ENCODE measurements at places on chromosomes 6 and 20.

- DNase-seq, result no peak
- peaks cover 4% of the 10 kb centered on the region for H3K4me1 ChIP-seq
- H3K27me3 ChIP-seq, result no peaks in the 10 kb centered on the region
- H3K4me3 ChIP-seq, result no peak overlapping the region
- H3K27ac ChIP-seq, result no peak overlapping the region
These were observed 129.1 kb downstream of the MAN1A1 start for GRCh38 chr6:119220452-119220851.

GRCh38 chr6:160139420-160139851 is 17.8 kb downstream of the SLC22A1 start:
- DNase-seq, result no peak
- peaks cover 17% of the 10 kb centered on the region for H3K4me1 ChIP-seq
- peak overlapping the region; percentile 58 for H3K27ac ChIP-seq
- no peaks in the 10 kb centered on the region for H3K36me3 ChIP-seq
- no peak overlapping the region for H3K4me3 ChIP-seq

GRCh38 chr6:46509063-46509462 is 17.8 kb upstream of the RCAN2 start:
- DNase-seq, result no peak
- H3K36me3 ChIP-seq, result no peaks in the 10 kb centered on the region
- no peaks in the 10 kb centered on the region for H3K4me1 ChIP-seq

DNA sequence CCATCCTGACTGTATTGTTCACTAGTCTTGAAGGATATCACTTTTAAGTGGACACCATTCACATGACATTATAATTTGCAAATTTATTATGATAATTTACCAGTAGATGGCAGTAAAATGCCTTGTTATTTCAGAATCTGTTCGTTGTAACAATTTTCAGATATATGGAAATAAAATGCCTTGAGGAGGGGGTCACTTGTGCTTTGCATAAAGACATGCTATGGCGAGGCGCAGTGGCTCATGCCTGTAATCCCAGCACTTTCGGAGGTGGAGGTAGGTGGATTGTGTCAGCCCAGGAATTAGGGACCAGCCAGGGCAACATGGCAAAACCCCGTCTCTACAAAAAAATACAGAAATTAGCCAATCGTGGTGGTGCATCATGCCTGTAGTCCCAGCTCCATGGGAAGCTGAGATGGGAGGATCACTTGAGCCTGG is 9.0 kb upstream of the NCOA6 start:
- DNase-seq, result no peak
- no peaks in the 10 kb centered on the region for H3K36me3 ChIP-seq
- H3K27me3 ChIP-seq, result no peaks in the 10 kb centered on the region
- no peak overlapping the region for H3K27ac ChIP-seq

- H3K36me3 ChIP-seq, result no peaks in the 10 kb centered on the region
- no peak overlapping the region for H3K4me3 ChIP-seq
- no peaks in the 10 kb centered on the region for H3K4me1 ChIP-seq
- H3K27me3 ChIP-seq, result no peaks in the 10 kb centered on the region
- peak; percentile 50 for DNase-seq
These were observed 646.3 kb downstream of the UTRN start for GRCh38 chr6:144931172-144932035.
